ENCODE measurements at places on chromosomes 5 and 9.

GRCh38 chr5:150641006-150641570, 628 bp downstream of the SYNPO start:
- DNase-seq, result peak; percentile 89

GRCh38 chr5:127412698-127413097, 104.7 kb upstream of the PRRC1 start:
- DNase-seq, result no peak

DNA sequence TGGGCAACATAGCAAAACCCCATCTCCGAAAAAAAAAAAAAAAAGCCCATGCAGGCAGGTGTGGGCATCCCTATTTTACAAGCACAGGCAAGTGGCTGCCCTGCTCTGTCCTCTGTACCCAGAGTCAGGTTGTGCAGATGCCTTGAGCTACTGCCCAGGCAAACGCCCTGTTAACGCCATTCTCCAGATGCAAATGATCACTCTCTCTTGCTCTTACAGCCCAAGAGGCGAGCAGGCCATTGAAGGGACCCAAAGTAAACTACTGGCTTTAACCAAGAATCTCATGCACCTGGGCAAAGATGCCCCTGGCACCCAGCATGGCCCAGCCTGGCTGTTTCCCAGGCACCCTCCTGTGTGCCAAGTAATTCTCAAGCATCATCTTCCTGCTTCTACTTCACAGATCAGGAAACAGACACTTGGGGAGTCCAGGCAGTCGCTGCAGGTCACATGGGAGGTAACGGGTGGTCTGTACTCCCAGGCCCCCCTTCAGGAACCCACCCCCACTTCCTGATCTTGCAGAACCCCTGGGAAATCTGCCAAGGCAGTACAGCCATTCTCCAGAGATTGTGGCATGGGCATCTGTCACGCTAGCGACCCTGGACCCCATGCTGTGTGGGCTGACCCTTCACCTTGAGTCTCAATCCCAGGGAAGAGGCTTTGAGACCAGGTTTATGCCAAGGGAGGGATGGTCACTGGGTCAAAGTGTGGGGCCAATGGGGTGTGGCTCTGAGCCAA, 14.2 kb downstream of the EEIG1 start:
- no peak for DNase-seq

GRCh38 chr5:155263381-155263780, 249.8 kb downstream of the KIF4B start:
- no peak for DNase-seq

GRCh38 chr5:157561110-157561509, 14.5 kb downstream of the ADAM19 start:
- DNase-seq, result peak; percentile 82

GRCh38 chr9:130740218-130741023, 46.8 kb downstream of the EXOSC2 start:
- no peak for DNase-seq

DNA sequence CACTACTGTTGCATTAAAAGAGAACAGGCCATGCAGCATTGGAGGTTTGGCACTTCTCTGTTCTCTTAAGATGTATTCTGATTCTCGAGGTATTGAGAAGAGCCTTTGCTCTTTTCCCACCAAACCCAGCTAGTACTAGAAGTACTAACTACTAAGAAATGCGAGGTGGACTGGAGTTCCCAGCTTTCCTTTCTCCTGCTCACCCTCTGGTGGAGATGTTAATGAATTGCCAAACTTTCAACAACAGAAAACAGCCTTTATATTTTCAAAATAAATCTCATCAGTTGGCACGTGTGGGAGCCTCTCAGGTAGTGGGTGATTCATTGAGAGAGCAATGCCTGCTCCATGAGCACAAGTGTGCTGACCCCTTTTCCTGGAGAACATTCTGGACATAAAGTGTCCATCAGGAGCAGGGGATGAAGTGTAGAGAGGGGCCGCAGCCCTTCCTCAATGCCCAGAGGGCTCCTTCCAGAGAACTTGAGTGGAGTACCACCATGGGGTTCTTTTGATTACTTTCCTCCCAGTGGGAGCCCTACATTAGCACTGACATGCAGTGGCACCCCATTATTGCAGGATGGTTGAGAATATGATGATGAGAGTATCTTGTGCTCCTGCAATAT, 45.7 kb downstream of the TMEM174 start:
- no peak for DNase-seq

- DNase-seq, result no peak
Observed at GRCh38 chr5:113678924-113679575, 165.6 kb downstream of the YTHDC2 start.

- DNase-seq, result no peak
Observed at GRCh38 chr5:95241635-95242034, 43.3 kb downstream of the MCTP1 start.

GRCh38 chr9:22031655-22032411, 22.7 kb upstream of the CDKN2B start:
- DNase-seq, result no peak

DNA sequence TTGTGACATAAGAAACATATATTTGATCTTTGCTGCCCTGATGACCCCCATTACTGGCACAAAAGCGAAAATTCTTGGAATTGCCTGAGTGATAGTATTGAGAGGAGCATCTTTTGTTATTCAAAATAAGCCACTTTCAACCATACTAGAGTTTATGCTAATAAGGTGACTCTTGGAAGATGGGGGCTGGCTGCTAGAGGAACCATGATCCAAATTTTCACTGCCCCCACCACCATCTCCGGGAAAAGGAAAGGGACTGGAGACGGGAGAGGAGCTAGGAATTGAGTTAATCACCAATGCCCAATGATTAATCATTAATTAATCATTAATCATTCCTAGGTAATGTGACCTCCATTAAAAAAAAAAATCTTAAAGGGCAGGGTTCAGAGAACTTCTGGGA, 25.6 kb downstream of the FBXW11 start:
- DNase-seq, result no peak

- DNase-seq, result no peak
Observed at GRCh38 chr9:128166169-128166568, 6.1 kb downstream of the BBLN start.

GRCh38 chr5:157387683-157388093, 72.3 kb upstream of the NIPAL4 start:
- DNase-seq, result no peak

- peak; percentile 69 for DNase-seq
Observed at GRCh38 chr5:604391-604831, 7.7 kb upstream of the CEP72 start.

DNA sequence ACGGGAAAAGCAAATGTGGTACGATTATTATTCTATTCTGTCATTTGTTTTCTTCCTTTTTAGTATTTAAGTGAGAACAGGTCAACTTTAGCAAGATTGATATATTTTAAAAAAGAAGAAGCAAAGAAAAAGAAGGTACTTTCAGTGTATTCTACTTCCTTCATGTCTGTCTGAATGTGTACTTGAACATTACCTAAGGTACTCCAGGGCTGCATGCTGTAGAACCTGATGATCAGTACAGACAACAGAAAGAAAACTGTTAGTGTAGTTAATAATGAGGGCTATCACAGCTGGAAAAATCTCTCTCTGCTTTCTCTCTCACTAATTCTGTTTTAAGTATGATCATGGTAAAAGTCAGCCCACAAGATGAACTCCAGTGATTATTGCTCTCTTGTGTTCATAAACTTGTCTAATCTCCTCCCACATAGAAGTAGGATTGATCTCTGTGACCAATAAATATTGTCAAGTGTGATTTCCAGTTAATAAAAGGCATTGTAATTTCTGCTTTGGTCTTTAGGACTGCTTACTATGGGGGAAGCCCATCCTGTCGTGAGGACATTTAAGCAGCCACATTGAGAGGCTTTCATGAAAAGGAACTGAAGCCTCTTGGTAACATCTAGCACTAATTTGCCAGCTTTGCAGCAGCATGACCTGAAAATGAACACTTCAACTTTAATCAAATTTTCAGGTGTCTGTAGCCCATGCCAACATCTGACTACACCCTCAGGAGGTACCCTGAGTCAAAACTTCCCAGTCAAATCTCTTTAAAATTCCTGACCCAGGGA, 864.0 kb upstream of the ACO1 start:
- no peak for DNase-seq

GRCh38 chr9:69674716-69675438, 2.7 kb upstream of the APBA1 start:
- DNase-seq, result no peak

DNA sequence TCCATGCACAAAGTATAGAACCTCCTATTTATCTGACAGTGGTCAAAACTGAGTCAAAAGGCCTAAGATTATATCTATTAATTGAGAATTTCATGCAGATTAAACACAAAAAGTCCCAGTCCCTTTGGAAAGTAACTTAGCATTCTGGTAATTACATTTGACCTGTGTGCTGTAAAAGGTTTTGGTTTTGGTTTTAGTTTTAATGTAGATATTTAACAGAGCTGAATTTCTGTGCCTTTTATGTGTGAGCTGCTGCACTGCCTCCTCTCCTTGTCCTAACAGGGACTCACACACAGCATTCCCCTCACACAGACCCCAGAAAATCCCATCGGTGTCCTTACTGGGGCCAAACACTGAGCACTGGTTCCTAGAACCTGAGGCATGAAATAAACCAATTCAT, 31.0 kb upstream of the FSD1L start:
- DNase-seq, result no peak

DNA sequence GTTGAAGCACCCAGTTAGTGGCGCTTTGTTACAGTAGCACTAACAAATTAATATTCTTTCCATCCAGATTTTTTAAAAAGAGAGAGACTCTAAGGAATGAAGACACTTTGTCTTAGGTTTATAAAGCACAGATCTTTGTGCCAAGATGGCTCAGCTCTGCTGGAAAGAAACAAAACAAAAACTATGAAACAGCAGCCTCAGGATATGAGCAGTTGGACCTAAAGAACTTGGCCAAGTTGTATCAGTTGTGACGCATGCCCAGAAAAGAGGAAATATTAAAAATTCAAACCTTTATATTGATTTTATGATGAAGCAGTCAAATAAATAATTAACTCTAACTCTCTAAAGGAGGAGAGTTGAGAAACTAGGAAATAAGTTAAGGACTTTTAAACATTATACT, 427.2 kb downstream of the SPOCK1 start:
- no peak for DNase-seq

DNA sequence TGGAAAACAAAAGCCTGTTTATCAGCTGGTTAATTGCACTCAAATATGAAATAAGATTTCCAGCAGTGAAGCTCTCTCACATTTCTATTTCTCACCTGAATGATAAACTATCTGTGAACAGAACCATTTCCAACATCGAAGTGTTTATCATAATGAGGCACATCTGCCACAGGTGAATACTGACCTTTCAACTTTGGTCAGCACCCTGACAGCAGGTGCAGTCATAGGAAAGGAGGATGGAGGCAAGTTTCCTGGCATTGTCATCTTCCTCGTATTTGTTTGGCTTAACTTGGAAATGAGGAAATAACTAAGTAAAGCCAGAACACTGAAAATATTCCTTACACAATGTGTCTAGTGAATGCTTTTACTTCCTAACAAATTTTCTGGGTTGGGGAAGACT, 716.4 kb downstream of the NR2F1-AS1 start:
- no peak for DNase-seq

GRCh38 chr9:14526504-14526903, 166.7 kb downstream of the ZDHHC21 start:
- DNase-seq, result no peak

DNA sequence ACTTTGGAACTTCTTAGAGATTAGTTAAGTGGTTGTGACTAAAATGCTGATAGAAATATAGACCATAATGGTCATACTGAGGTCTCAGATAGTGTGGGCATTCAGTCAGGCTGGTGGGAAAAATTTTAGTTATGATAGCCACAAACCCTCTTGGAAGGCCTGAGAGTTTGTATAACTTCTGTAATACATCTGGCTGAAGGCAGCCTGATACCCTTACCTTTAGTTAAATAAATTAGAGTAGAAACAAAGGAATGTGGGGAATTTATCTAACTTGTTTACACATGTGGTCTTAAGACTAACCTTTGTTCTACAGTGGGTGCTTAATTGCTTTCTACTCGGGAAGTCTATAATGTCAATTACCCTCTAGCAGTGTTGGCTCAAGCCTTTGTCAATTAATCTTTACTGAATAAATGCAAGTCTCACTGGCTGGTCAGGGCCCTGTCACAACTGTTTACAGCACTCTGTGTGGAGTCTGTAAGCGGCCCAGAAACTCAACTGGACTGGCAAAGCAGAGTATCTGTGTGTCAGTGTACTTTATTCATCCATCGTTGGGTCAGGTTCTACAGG, 184.0 kb downstream of the FBXO4 start:
- no peak for DNase-seq

- no peak for DNase-seq
Observed at GRCh38 chr5:124745007-124745927, 1.2 kb downstream of the ZNF608 start.

DNA sequence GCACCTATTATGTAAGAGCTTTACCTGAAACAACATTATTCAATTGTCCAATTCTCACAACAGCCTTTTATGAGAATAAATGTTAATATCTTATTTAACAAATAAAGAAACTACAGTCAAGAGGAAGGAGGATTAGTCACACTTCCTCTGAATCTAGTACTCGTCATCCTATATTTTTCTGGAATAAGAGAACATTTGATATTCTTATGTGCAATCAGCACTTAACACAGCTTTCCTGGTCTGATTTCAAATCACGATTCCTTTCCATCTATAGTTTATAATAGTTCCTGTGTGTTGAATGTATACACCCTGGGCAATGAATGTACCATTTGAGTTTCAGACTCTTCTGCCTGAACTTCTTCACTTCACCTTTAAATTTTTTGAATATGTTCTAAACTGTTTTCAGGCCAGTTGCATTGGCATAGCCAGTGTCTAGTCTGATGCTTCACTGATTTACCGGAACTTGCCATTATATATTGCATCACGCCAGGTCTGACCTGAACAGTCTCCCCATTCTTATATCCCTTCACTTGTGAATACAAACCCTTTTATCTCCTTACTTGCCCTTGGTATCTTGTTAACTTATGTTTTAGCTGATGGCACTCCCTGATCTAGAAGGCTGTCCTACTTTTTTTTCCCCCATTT, 698.3 kb downstream of the MAT2B start:
- no peak for DNase-seq

GRCh38 chr9:70020991-70021571, 22.6 kb upstream of the MAMDC2 start:
- no peak for DNase-seq

DNA sequence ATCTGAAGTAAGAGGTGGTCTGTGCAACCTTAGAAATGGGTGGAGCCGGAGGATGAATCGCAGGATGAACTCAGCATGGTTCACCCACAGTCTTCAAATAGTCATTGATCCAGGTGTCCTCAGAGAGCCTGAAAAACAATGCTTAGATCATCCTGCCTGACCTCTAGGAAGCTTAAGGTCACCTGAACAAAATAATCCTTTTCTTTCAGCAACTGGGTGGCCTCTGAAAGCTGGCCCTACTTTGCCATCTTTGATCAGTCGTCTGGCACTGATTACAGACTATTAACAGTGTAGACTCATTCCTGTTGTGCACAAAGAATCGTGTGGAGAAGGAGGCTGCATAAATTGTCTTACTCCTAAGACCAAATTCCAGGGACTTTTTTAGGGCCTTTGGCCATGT, 50.7 kb downstream of the PIP5K1B start:
- DNase-seq, result no peak

All from cardiac septum (tissue), 1 donor.